ENCODE measurements at places on chromosomes 13 and 19.

DNA sequence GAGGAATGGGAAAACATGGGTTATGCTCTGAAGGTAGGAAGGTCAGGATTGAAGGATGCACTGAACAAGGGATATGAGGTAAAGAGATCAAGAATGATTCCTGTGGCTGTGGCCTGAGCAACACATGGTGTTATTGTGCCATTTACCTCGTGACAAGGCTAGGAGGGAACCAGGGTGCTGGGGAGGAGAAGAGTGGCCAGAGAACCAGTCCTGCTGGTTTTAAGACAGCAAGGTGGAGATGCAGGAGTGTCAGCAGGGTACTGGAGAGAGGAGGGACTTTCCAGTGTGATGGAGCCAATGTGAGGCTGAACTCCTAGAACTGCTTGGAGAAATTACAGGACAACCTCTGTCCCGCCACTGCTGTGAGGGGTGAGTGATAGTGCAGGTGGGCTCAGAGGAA is 282.4 kb downstream of the MYO16 start:
- no peak for DNase-seq

DNA sequence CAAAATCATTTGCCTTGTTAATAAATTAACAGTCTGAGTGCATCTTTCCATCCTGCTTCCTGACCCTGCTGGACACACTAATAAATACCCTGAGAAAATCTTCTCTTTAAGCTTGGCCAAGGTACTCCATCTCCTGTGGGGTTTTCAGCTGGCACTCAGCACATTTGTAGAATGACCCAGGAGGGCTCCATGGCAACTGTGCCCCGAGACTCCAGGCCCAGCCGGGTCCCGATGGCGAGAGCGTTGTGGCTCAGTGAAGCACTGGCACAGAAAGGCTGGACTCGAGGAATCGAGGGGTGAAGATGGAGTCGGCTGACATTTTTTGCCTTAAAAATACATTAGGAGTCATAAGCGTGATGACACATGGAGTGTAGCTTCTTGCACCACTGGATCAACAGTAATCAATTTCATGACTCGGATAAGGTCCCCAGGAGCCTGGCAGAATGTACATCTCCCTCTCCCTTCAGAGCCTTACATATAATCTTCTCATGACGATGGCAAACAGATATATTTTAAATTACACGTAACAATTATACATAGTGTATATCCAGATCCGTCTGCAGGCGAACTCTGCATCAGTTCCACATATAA is 85.4 kb downstream of the SLC7A1 start:
- DNase-seq, result no peak

- DNase-seq, result no peak
These were observed 454.5 kb downstream of the IRS2 start for GRCh38 chr13:109331898-109332297.

DNA sequence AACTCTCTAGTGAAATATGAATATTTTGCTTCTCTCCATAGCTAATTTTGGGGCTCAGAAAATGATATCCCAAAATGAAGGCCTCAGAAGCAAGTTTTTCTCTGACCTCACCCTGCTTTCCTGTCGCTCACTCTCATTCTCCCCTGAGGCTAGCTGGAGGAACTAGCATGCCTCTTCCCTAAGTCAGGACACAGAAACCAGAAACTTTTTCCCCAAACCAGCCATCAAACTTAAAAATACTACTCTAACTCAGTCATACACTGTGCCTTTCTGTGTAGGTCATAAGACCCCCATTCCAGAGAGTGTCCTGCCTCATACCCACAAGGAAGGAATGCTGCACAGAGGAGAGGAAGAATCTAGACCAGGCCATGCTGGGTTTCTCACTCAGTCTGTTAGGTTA is 329.6 kb downstream of the PCDH20 start:
- DNase-seq, result no peak

- no peak for DNase-seq
These were observed 8.8 kb downstream of the PALM3 start for GRCh38 chr19:14053032-14053431.

DNA sequence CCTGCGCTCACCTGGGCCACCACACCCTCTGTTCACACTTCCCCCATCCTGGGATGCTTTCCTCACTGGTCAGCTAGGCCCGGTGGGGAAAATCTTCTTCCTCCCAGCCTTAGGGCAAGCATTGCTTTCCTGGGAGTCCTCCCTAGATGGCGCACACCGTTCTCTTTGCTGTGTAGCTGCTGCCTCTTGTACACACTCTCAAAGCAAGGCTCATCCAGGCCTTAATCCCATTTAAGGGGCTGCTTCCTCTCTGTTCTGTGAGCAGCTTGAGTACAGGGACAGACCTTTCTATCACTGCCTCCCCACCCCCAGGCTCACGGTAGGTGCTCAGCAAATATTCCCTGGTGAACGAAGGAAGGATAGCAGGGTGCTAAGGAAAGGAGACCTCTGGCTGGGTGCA is 11.1 kb downstream of the SLC7A10 start:
- no peak for DNase-seq

- no peak for DNase-seq
These were observed 39.5 kb downstream of the TEX29 start for GRCh38 chr13:111359930-111360329.

DNA sequence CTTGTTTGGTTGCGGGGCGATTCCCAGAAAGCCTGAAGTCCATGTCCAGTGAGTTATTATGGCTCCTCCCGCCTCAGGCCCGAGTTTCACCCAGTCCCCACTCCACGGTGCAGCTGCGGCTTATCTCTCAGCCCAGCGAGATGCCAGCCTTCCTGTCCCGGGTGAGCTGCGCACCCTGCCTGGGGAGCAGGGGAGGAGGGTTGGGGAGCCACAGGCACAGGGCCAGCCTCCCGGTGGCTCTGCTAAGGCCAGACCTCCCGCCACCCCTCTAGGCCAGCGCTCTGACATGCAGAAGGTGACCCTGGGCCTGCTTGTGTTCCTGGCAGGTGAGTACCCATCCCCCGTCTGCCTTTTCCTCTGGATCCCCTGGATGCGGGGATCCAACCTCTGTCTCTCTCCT is 3.5 kb downstream of the FXYD3 start:
- no peak for DNase-seq

DNA sequence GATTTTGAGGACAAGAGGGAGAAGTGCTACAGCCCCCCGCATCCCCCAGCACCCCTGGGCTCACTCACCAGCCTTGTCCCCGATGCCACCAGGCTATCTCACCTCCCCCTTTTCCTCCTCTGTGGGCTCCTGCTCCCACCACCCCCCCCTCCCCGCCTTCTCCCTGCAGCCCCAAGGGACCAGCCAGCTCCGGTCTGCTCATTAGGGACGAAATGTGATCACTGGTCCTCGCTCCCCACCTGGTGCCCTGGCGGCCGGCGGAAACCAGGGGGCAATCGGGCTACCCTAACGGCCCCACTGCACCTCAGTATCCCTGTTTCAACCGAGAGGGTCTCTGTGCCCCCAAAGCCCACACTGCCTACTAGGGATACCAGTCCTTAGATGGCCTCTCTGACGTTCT is 2.7 kb downstream of the GPR4 start:
- DNase-seq, result no peak

DNA sequence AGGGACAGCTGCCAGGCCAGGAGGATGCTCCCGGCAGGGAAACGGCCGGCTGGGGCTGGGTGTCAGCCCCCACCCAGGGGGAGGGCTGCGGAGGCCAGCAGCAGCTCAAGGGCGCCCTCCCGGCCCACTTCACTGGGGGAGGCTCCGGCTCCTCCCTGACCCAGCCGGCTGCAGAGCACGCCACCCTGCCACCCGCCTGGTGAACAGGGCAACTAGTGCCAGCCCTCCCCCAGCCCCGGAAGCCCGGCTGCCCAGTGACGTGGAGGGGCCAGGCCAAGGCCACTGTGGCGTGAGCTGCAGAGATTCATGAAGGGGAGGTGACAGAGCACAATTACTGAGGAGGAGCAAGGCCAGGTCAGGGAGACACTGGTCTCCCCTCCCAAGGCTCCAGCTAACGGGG is 14.7 kb downstream of the REXO1 start:
- DNase-seq, result no peak

DNA sequence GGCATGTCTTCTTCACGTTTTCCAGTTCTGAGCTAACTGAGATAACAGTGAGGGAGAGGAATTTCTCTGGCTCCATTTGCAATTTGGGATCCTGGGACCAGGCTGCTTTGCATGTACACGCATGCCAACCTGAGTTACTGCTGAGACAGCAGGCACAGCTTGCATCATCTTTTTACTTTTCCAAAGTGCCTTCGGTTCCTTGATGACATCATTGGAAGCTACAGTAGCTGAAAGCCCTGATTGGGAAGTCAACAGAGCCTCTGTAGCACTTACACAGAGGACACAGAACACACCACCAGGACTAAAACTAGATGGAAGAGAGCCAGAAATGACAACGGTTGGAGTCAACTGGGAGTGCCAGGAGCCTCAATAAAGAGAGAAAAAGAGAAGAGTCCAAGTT is 399.1 kb upstream of the GPC6 start:
- DNase-seq, result no peak

- no peak for DNase-seq
These were observed 190.0 kb upstream of the GPR12 start for GRCh38 chr13:26950546-26950945.

- no peak for DNase-seq
These were observed 32.2 kb downstream of the F2RL3 start for GRCh38 chr19:16920816-16921529.

DNA sequence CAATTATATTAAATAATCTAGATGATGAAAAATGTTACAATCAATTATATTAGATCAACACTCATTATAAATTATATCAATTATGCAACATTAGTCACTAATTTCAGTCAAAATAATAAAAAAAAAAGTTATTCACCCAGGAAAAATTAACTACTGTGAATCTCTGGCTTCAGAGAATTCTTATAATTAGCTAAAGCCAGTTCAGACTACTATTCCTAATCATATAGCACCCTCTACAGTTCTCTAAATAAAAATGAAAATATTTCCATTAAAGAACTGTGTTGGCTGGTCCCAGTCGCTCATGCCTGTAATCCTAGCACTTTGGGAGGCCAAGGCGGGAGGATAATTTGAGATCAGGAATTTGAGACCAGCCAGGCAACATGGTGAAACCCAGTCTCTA is 33.0 kb downstream of the XPO4 start:
- no peak for DNase-seq

GRCh38 chr13:39786091-39786490 is 130.6 kb downstream of the COG6 start:
- DNase-seq, result no peak

GRCh38 chr13:32159137-32159869 is 127.7 kb downstream of the FRY start:
- DNase-seq, result no peak

- DNase-seq, result no peak
These were observed 78.8 kb upstream of the TDRD3 start for GRCh38 chr13:60318186-60318585.

GRCh38 chr13:64538711-64539110 is 2691.4 kb downstream of the PCDH9 start:
- DNase-seq, result no peak

- DNase-seq, result no peak
These were observed 8.6 kb upstream of the RNF6 start for GRCh38 chr13:26230703-26231102.

- no peak for DNase-seq
These were observed 437.4 kb upstream of the SPRY2 start for GRCh38 chr13:80778297-80778696.

DNA sequence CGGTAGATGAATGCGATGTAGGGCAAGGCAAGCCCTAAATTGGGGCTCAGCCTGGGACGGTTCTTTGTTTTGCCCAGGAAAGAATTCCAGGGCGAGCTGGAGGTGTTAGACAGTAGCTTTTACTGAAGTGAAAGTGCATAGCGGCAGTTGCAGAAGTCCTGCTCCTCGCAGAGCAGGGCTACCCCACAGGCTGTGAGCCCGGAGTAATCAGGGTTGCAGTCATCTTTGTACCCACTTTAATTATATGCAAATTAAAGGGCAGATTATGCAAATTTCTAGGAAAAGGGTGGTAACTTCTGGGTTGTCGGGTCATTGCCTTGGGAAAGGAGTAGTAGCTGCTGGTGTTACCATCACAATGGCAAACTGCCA is 30.5 kb downstream of the VAV1 start:
- no peak for DNase-seq

DNA sequence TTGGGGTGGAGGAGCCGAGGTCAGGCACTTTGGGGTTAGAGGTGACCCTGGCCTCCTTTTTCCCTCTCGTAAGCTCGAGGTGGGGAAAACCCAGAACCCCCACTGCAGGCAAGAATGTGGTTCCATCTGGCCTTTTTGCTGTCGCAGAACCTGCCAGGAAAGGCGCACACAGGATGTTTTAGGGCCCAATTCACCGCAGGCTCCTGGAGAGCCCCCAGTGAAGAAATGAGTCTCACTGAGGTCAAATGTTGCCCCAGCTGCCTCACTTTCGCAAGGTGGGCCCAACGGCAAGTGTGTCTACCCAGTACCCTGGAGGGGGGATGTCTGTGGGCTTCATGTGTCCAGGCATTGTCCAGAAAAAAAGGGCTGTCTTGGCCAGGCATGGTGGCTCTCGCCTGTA is 61.8 kb downstream of the PEX11G start:
- DNase-seq, result no peak

- no peak for DNase-seq
These were observed 6.2 kb downstream of the PPP1R15A start for GRCh38 chr19:48878196-48879024.

DNA sequence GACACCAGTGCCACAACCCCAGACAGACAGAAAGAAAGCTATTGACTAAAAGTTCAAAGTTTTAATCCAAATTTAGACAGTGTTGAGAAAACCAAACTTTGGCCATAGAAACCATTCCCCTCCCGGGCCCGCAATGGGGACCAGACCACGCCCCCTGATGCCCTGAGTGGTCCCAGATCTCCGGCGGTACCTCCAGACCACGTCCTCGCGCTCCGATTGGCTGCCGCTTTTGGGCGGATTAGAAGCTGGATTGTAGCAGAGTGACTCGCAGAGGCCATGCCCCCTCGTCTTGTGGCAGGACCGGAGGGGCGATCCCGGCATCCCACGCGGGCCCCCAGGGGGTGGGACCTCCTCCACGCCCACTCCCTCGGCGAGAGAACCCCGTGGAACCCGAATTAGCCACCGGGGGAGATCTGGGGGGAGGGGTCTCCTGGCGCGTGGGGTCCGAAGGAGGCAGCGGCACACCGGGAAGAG is 797 bp upstream of the HSD17B14 start:
- peak; percentile 67 for DNase-seq

GRCh38 chr19:53076984-53077383 is 26.2 kb downstream of the ZNF160 start:
- DNase-seq, result no peak

Measured in GM12878 (cell line).